HuH-7 (cell line): ENCODE measurements at places on chromosomes 1 and 21.

GRCh38 chr1:92186081-92186480 lies 31.6 kb upstream of the C1orf146 start:
- DNase-seq = no peak

GRCh38 chr1:52328615-52329014 lies 37.4 kb downstream of the CC2D1B start:
- DNase-seq = no peak

DNA sequence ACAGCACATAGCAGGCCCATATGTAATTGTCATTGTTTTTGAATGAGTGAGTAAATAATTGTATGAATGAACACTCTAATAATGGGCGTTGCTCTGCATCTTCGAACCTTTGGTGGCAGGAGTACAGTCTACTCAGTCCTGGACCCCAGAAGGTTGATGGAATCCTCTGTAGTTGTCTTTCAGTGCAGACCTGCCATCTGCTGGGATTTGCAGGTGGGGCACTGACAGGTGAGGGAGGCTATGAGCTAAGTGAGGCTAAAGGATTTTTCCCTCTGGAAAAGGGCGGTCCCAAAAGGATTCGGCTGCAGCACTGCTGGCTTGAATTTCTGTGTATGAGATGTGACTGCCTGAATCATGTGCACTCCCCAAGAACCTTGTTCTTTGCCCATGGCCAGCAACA lies 53.4 kb downstream of the PLXNA2 start:
- no peak for DNase-seq

DNA sequence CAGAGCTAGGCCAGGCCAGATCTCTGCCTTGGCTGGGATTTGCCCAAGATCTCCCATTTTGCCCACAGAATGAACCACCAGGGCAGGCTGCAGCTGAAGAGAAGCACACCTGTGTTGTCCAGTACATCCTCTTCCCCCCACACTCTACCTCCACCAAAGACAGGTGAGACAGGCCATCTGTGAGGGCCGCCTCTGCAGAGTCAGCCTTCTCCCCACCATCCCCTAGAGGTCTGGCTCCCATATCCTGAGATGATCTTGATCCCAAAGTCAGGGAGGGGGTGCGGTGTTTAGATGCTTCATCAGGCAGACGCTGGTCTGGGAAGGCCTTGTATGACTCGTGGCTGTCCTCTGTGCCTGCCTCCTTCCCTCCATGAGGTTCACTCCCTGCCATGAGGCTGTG lies 28.7 kb downstream of the HYI start:
- DNase-seq = no peak

DNA sequence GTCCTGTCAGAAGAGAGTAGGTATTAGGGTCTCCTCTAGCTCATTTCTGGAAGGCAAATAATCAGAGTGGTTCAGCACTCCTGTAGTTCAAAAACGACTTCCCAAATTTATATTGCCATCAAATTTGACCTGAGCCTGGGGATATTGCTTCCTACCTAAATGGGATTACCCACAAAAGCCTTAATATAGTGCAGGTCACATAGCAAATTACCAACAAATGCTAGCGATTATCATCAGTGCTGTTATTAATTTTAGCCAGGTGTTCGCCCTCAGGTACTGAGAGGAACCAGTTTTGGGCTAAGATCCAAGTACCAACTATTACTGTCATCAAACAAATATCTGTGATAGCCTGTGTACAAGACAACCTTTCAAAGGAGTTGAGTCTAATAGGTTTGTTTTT lies 661.8 kb upstream of the PTBP2 start:
- no peak for DNase-seq

DNA sequence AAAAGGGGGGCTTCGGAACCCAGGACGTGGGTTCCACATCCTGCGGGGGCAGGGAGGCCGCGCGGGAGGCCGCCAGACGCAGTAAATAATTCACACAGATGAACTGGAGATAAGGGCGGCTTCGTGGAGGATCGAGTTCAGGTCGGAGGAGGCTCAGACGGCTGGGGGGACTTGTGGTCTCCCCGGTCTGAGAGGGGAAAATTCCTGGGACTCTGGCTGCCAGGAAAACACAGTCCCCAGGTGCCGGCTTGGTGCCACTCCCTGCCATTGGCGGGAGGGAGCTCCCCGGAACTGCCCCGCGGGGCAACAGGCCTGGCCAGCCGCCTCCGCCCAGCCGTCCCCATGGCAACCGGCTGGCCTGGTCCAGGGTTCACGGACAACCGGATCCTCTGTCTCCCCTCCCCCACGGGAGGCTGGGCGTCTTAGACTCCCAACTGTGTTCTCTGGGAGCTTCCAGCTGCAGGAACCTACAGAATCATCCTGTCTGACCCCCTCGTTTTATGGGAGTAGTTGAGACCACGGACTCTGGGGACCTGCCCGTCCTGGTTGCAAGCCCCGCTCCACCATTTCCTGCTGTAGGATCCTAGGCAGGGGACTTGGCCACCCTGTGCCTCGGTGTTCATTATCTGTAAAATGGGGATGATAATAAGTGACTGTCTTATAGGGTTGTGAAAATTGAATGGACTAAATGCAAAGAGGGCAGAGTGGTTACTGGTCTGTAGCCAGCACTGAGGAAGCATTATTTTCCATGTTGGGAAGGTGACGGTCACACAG lies 9.6 kb downstream of the CAMK2N1 start:
- DNase-seq = peak; percentile 79

DNA sequence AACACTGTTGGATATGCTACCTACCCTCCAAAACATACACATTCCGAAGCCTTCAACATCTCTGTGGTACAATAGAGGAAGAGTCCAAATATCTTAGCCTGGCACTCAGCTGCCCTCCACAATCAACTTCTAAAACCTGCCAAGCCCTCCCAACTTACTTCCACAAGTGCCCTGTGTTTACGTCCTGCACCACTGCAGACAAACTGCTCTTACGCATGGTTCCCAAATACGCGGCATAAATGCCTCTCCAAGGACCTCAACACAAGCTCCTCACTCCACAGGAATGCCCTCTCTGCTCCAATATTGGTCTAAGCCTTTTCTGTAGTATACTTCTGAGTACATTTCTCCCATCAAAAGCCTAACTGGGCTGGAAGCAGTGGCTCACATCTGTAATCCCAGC lies 6.8 kb downstream of the AK2 start:
- DNase-seq = no peak

- DNase-seq = no peak
Observed at GRCh38 chr1:178397678-178398077, 99.1 kb downstream of the CLEC20A start.

DNA sequence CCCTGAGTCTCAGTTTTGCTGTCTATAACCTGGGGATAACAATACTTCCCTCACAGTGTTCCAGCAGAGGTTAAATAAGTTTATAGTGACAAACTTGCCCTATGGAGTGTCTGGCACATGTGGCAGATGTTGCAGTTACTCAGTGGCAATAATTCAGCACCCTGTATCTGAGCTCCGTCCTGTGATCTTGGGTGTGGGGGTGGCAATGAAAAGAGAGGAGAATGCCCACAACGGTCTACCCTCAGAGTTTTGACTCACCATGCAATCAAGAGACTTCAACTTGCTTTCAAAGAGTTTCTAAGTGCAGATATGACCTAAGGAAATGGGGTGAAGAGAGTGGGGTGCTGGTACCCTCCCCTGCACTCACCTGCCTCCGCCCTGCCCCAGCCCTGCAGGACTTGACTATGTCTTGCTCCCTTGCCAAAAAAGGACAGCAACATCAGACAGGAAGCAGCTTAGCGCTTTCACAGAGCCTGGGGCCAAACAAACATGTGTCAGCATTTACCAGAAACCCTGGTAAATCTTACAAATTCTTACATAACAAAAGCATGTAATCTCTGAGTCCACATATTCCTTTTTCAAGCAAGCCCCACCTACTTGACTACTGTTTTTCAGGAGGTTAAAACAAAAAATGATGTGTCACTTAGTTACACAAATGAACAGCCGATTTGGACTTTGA lies 185.1 kb upstream of the CAMK1G start:
- no peak for DNase-seq

DNA sequence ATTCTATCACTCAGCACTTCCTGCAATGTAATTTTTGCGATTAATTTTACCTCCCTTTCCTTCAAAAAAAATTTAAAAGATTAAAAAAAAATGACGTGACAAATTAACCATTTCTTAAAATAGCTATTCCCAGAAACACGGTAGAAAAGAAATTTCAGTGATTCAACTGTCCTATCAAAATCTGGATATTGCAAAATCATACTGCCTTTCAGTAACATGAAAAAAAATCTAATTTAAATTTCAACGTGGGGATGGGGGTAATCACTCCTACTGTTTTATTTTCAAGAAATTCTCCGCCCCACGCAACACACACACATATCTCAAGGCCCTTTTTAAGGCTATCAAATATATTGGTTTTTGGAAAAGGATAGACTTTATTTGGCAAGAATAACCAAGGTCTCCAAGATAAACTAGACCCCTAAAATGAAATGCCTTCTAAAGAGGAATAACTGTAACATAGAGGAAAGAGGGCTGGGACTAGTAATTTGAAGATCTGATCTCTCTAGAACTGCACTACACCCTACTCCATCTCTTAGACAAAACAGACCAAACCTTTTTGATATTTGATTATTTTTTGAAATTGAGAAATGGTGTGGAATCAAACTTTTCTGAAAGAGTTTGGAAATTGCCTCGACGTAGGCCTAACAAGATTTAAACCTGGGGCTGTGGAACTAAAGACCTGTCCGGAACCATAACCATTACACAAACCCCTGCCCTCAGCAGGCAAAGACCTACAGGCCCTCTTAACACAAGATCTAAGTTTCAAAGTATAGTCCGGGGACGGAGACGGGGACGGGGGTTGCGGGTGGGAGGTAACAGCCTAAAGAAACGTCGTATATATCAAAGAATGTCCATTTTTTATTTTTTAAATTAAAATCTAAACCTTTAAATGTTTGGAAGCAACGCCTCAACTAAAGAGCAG lies 941 bp downstream of the ARNT start:
- DNase-seq = peak; percentile 32

DNA sequence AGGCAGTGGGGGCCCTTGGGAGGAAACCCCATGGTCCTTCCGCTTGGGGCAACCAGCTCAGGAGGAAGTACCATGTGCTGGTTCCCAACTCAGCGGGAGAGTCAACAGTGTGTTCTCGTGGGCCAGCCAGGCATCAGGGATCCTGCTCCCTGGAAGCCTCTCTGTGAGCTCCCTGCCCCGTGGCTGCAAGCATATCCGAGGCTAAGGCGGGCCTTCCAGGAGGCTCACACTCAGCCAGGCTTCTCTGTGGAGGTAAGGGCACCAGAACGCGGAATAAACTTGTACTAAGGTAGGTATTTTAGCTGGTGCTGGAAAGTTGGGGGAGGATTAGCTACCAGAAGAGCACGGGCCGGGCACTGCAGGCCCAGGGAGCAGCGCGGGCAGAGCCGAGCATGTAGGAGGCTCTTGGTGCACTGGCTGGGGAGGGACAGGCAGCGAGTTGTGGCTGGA lies 74.7 kb upstream of the POU3F1 start:
- DNase-seq = no peak

DNA sequence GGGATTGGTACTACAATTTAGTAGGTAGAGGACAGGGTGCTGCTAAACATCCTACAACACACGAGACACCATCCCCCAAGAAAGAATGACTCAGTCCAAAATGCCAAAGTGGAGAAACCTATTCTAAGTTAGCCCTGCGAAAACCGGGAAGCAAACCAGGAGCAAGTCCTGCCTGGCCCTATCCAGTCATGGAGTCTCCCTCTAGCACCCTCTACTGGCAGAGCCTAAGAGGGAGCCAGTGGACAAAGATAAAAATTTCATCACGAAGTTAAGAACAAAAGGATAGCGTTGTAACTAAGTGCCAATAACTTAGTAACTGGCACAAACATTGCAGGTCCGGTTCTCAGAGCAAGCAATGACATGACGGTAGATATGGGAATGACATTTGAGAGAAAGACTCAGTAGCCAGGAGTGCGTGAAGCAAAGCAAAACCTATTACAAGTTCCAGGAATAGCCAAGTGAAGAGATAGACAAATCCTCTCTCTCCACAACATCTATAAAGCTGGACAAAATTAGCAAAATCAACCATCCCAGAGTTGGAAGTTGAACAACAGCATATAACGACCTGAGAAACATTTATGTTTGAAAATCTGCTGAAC lies 383.5 kb downstream of the OMA1 start:
- peak; percentile 32 for DNase-seq

DNA sequence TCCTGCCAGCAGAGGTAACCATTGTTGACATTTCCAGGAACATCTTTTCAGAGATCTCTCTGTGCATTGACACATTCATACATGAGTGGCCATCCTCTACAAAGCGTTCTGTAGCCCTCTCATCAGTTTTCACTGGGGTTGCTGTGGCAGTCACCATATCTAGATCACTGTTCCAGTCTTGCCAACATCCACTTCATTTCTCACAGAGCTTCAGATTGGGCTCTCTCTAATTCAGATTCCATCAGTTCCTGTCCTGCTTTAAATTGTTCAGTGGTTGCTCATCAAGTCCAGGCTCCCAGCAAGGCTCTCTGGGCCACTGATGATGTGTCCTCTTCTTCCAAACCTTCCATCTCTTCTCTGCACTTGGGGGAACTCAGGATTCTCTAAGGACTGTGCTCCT lies 173.7 kb downstream of the KCNJ6 start:
- DNase-seq = no peak

DNA sequence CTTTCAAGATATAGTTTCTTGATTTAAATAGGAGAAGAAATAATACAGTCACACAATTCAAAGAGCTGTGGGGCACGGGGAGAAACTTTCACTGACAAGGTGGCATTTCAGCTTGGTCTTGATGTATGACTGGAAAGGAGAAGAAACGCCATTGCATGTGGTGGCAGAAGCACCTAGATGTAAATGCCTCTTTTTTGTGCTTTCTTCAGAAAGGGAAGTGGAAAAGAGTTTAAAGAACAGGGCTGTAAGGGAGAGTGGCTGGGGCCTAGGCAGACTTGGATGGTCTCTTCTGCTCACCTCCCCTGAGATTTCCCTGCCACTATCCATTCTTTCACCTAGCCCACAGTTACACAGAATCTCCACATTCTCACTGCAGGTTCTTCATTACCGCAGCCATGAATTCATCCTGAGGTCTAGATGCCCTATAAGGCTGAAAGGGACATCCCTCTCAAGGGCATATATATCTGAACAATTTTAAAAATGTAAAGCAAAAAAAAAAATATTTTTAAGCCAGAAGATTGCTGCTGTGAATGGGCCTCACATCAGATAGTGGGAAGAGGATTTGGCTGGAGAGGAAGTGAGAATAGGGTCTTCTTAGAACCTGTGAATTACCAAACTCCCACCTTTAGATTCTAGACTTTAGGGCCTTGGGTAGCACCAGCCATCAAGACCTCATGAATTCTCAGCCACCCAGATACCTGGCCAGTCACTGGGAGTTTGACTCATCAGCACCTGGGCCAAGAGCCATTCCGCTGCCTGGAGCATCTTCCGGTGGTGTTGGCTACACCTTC lies 23.4 kb downstream of the CACNA1E start:
- DNase-seq = no peak

DNA sequence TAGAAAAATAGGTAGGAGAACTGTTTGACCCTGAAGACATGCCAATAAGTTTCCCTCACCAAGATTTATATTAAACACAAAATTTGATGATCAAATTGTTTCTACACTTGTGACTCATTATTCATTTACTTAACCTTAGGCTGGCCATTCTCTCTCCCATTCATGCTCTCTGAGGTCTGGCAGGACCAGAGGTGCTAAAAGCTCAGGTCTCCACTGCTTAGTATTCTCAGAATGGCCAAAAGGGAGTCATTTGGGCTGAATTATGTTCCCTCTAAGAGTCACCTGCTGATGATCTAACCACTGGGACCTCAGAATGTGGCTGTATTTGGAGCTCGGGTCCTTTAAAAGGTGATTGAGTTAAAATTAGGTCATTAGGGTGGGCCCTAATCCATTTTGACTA lies 47.1 kb upstream of the ATP1B1 start:
- DNase-seq = no peak

- no peak for DNase-seq
Observed at GRCh38 chr1:116919802-116920201, 10.1 kb downstream of the PTGFRN start.

GRCh38 chr1:50967416-50968157 lies 2.5 kb upstream of the CDKN2C start:
- no peak for DNase-seq
